ENCODE measurements at places on chromosomes 7 and 10.

- no peak for DNase-seq
Observed at GRCh38 chr10:43902842-43903241, 254.2 kb upstream of the ZNF32 start.

GRCh38 chr7:122046402-122046801 is 97.6 kb downstream of the AASS start:
- no peak for DNase-seq

DNA sequence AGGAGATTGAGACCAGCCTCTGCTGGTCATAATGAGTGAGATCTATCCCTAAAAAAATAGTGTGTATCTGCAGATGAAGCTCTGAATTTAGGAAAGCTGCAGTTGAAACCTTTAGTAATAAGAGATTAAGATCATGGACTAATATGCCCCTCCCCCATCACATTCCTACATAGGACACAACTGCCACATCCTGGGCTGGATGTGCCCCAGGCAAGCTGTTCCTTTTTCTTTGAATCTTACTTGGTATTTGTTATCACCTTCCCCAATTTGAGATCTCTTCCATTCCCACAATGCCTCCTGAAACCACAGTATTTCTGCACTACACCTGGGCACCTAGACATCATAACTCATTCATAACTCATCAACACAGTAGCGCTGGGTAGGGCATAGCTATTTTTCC is 74.1 kb downstream of the DOCK1 start:
- DNase-seq, result no peak

- DNase-seq, result no peak
Observed at GRCh38 chr7:70189776-70190175, 591.5 kb downstream of the AUTS2 start.

DNA sequence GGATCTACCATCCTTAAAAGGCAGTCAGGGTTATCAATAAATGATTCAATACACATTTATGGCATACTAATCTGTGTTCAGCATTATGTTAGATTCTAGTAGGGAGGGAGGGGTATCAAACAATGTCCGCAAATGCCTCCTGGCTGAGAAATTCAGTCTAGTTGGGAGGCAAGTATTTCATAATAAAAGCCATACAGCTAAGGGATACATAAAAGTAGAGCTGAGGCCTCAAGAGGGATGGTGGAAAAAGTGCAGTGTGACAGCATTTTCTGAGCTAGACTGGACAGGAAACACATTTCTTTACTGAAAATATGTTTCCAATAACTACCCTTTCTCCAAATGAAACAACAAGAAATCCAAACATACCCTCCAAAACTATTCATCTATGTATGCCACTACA is 152.8 kb upstream of the LRRN3 start:
- DNase-seq, result no peak

DNA sequence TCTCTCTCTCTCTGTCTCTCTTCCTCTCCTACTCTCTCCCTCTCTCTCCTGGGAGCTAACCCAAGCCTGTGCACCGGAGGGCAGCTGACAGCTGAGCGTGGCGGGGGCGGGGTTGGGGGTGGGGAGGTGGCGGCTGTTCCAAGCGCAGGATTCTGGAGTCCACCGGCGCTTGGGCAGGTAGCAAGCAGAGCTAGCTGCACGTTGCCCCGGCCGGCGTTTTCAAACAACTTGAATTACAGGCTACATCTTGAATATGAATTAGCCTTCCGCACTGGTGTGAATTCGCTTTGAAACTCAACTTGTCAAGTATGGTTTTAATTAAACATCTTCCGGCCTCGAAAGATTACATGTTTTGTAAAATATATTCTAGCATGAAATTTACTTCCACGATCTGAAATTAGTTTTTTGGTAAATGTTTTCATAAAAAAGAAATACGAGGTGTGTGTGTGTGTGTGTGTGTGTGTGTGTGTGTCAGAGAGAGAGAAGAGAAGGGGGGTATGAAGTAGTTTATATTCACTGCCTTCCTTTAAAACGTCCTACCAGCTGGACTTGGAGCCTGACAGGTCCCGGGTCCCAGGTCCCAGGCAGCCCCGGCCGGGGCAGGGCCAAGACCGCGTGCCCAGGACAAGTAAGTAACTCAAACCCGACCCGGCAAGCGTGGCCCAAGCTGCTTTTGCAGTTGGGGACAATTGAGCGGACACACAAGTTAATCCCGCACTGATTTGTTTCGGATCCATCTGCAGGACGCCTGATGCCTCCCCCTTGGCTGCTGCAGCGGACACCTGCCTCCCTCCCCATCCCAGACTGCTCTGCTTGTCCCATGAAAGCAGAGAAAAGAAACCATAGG is 9.0 kb upstream of the DLX6 start:
- DNase-seq, result no peak

GRCh38 chr7:157977717-157978496 is 609.7 kb downstream of the PTPRN2 start:
- DNase-seq, result no peak

DNA sequence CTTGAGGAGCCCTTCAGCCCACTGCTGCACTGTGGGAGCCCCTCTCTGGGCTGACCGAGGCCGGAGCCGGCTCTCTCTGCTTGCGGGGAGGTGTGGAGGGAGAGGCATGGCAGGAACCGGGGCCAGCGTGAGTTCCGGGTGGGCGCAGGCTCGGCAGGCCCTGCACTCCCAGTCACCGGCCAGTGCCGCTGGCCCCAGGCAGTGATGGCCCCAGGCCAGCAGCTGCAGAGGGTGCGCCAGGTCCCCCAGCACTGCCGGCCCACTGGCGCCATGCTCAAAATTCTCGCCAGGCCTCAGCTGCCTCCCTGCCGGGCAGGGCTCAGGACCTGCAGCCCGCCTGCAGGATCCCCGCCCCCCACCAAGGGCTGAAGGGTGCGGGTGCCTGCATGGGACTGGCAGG is 128.4 kb upstream of the STARD3NL start:
- DNase-seq, result no peak

DNA sequence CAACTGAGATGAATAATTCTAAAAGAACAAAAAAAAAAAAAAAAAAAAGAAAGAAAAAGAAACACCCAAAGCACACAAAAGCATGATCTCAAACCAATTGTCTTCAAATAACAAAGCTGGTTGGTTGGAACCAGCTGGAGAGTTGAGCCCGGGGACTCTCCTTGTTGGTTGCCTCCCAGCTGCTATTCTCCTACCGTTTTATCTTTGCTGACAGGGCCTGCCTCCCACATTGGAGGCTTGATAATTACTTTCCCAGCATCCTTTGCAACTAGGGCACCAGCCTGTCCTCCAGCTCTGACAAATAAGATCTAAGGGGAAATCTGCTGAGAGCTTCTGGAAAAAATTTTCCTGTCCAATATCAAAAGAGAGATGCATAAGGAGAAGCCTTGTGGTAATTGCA is 6.8 kb downstream of the PON1 start:
- no peak for DNase-seq

DNA sequence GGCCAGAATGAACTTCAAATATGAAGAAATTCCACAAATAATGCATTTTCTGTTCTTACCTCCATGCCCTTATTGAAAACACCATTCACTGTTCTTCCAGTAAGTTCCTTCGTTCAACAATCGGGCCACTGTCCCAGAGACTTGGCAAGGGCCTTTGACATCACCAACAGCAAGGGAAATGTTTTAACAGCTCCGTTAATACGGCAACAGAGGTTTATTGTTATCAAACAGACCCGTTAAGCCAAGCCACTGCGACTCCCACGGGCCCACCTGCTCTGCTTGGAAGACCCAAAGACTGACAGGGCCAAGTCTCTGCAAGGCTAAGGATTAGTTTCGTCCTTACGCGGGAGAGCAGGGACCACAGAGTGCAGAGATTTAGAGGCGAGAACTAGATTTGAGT is 43.4 kb upstream of the LYZL1 start:
- DNase-seq, result no peak
